Stimulated activated CD4-positive, alpha-beta T cell treated with anti-CD3 and anti-CD28 coated beads, Interleukin-1b, Interleukin-23, amount 100 ng/mL, for 48 hours (primary cell): ENCODE measurements at places on chromosomes 6 and 20.

DNA sequence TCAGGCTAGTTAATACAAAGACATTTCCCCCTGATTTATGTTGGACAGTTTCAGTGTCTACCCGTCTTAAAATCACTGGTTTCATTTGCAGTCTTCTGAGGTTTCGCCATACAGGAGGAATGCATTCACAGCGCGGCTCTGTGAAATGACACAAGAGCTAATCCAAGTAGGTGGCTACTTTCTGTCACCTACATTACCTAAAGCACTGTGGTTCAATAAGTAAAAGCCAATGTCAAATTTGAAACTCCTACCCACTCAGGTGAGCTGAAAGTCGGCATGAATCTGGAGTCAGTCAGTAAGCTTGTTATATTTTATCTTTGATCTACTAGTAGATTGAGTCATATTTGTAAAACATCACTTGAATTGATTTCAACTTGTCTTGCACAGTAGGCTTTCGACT lies 370.8 kb downstream of the LAMA2 start:
- DNase-seq, result peak; percentile 6

DNA sequence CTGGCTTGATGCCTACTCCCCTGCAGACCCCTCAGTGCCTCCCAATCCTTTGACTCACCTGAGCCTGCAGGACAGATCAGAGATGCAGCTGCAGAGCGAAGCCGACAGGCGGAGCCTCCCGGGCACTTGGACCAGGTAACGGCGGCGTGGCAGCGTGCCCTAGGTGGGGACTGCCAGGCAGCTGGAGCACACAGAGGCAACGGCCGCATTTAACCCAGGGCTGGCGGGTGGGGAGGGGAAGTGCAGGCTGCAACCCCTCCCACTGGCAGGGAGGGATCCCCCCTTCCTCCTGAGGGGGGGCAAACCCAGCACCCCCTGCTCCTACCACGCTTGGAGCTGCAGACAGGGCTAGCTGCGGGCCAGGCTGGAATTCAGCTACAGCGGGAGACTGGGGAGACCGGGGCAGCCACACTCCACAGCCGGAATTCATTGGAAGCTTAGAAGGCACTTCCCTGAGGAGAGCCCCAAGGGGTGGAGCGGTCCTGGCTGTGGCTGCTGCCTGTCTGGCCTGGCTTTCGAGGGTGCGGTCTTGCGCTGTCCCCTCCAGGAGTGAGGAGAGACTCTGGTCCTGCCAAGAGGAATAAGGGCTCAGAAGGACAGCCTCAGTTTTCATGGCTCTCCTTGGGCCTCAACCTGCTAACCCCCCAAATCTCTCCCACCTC lies at the start of gene MATN4:
TSS of gene MATN4 (minus strand) at position 183 of the 662 bp plus-strand sequence. CDS start 2,717 bp downstream, outside the sequence.
- DNase-seq, result no peak

- no peak for DNase-seq
These were observed 2.4 kb upstream of the SYTL3 start for GRCh38 chr6:158647501-158647900.

- DNase-seq, result no peak
These were observed 141.4 kb upstream of the PTPN1 start for GRCh38 chr20:50368813-50369224.

- no peak for DNase-seq
These were observed 405.2 kb downstream of the RFPL4B start for GRCh38 chr6:112752305-112752704.

- DNase-seq, result no peak
These were observed 75.5 kb upstream of the FABP7 start for GRCh38 chr6:122704066-122704465.

DNA sequence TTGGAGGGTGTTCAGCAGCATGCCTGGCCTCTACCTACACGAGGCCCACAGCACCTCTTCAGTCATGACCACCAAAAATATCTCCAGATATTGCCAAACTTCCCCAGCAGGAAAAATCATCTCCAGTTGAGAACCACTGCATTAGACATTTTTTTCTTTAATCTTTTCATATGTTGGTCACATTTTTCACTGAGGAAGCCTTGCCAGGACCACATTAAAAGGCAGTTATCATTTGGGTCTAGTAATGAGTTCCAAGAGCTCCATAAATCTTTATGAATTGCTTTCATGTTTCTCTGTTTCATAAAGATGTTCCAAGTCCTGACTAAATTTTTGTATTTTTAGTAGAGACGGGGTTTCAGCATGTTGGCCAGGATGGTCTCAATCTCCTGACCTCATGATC lies 28.8 kb downstream of the MTRES1 start:
- no peak for DNase-seq

DNA sequence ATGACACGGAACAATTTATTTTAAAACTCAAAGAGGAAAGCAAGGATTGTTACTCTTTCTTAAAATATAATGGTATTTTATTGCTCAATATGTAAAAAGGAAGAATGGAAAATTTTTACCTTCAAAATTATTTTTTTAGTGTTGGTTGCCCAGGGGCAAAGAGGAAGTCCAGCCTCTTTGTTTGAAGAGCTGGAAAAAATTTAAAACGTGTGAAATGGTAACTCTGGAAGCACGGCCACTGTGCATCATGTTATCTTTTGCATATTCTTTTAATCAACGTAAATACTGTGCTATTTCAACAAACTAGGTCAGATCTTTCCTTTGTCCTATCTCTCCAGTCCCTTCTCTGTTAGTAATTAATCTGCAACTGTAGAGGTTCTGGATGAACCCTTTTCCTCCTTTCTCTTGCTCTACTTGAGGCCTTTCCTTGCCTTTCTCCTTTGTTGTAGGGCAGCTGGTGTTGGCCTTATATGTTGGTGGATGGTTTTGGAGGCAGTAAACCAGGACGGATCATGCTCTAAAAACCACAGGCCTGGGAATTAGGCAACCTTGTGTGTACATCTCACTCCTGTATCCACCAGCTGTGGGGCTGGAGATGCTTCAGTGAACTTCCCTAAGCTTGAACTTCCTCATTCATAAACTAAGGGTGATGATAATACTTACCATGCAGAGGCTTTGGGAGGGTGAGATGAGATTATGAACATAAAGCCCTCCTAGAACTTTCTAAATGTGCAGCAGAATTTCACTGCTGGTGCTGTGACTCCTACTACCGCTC lies 143.3 kb downstream of the PRL start:
- DNase-seq, result no peak

DNA sequence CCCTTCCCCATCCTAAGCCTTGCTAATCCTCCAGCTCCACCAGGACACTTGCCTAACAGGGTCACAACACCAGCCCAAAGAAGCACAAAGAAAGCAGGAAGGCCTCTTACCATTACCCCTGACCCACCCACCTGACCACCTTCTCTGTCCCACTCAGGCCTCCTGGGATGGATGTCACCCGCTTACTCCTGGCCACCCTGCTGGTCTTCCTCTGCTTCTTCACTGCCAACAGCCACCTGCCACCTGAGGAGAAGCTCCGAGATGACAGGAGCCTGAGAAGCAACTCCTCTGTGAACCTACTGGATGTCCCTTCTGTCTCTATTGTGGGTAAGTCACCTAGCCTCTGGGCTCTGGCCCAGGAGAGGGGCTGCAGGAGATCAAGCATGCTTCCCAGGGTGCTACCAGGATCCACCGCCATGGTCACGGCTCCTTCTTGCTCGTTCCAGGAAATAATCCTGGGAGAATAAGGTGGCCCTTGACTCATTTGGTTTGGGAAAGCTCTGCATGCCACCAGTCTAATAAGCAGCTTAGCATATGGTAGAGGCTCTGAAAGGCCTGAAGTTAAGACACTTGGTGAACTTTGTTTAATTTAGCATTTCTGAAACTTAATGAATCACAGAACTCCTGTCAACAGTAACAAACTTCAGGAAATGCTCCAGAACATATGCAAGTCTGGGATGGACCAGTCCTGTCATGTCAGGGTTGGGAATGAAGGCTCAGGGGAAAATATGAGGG lies 19.2 kb downstream of the ASIP start:
- no peak for DNase-seq
